ENCODE measurements at places on chromosomes 3 and 15.
A peak's percentile ranks its signal among the peaks of the same experiment; 100 is the strongest.

- DNase-seq = no peak
Measured at GRCh38 chr15:100189849-100190248, 151.9 kb downstream of the ADAMTS17 start.

- DNase-seq = peak; percentile 5
Measured at GRCh38 chr3:100603469-100603868, 5.9 kb upstream of the ADGRG7 start.

- DNase-seq = peak; percentile 72
Measured at GRCh38 chr3:73622091-73622805, 2.5 kb downstream of the PDZRN3 start.

DNA sequence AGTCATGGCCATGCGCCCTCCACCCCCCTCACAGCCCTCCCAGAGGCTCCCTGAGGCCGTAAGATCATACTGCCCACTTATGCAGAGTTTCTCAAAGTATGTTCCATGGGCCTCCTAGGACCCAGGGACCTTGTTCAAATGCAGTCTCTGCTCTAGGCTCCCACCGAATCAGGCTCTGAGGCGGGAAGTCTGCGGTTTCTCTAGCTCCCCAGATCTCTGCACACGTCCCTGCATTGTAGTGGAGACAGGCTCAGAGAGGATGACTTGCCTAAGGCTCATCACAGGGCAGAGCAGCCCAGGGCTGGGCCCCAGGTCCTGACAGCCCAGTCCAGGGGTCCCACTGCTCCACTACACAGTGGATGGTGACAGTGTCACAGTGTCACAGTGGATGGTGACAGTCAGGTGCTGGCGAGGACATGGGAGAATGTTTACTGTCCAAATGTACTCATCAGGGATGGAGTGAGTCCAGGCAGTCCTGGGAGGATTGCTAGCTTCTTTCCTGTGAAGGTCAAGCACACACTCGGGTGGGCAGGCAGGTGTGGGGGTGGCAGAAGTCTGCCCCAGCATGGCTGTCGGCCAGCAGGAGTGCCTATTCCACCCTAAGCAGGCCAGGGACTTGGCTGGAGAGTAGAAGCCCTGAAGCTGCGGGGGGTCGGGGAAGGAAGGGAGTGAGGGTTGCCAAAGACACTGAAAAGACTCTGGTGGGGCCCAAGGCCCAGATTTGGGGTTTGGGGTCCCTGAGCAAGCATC lies 12.4 kb downstream of the ANKRD63 start:
- DNase-seq = no peak

DNA sequence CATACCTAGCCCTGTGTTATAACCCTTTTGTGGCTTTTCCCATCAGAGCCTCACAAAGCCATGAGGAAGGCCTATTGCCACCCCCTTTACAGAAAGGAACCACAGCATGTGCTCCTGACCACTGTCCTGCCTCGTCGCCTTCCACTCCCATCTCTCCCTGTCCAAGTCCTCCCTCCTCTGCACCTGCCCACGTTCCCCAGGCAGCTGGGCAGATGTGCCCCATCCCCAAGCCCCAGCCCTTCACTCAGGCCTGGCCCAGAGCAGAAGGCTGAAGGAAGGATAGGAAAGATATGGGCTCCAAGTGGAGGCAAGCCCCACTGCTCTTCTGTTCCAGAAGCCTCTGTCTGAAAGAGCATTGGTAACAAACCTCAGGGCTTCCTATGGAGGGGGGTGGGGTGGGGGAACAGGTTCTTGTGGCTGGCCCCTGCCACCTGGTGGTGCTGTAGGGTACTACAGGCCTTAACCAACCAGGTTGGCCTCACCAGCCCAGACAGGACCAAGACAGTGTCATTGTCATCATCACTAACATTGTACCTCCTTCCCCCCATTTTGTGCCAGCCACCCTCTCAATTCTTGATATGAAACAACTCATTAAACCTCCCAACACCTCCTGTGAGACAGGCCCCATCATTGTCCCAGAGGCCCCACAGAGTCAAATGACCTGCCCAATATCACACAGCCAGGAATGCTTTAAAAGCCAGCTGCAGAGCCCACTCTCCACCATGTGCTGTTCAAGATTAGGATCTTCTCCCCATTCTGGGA lies 10.0 kb downstream of the POC1A start:
- DNase-seq = peak; percentile 44

GRCh38 chr15:64480891-64481290 lies 20.5 kb downstream of the ZNF609 start:
- DNase-seq = no peak

DNA sequence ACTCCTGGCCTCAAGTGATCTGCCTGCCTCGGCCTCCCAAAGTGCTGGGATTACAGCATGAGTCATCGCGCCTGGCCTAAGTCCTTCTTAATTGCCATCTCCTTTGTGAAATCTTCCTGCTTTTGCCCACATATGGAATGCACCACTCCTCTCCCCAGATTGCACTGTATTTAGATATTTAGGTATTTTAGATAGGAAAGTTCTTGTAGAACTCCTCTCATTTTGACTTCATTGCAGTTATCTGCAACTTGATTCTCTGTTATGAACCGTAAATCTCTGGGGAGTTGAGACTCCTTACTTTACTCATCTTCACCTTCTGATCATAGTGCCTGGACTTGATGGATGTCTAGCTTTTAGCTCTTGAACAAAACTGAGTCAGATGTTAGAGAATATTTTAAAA lies 150.7 kb downstream of the AKAP13 start:
- no peak for DNase-seq

DNA sequence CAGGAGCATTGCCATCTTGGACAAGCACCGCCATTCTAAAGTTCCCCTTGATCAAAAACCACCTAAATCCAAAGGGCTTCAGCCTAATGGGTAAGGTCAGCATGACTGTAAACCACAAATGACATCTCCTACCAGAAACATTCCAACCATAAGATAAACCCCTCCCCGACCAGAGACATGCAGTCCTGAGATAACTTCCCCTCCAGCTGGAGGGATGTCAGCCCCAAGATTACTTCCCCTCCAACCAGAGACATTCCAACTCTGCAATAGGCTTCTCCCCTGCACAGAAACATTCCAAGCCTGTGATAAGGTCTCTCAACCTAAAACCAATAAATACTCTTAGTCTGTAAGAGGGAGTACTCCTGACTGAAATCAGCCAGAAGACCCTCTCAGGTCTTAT lies 62.7 kb upstream of the DNAJC19 start:
- DNase-seq = no peak

GRCh38 chr3:13748276-13748879 lies 131.5 kb downstream of the WNT7A start:
- DNase-seq = no peak

DNA sequence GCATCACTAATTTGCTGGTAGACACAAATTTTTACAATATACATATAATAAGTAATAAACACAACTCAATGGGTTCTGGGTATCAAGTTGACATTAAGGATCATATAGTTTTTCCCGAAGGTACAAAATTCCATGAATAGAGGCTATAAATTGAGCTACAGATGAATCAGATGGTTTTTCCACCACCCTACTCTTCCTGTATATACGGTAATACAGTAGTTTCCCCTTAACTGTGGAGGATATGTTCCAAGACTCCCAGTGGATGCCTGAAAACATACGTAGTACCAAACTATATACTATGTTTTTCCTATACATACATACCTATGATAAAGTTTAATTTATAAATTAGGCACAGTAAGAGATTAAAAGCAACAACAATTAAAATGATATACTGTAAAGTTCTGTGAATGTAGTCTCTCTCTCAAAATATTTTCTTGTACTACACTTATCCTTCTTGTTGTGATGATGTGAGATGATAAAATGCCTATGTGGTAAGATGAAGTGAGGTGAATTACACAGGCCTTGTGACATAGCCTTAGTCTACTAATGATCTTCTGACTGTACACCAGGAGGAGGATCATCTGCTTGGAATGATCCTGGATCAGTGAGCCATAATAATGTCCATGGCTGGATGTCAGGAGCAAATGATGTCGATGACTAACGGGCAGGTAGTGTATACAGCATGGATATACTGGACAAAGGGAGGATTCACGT lies 116.7 kb downstream of the NR1I2 start:
- no peak for DNase-seq

- DNase-seq = no peak
Measured at GRCh38 chr3:61734749-61735686, 173.6 kb downstream of the PTPRG start.

DNA sequence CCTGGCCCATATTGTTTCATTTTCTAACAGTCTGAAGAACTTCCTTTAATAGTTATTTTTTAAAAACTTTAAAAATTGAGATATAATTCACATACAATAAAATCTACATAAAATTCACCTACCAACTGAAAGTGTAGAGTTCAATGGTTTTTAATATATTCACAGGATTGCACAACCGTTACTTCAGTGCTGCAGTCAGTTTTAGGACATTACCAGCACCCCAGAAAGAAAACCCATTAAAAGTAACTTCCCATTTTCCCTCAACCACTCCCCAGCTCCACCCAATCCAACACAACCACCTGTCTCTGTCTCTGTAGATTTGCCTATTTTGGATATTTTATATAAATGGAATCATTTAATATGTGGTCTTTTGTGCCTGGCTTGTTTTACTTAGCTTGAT lies 29.6 kb downstream of the MGA start:
- DNase-seq = no peak

DNA sequence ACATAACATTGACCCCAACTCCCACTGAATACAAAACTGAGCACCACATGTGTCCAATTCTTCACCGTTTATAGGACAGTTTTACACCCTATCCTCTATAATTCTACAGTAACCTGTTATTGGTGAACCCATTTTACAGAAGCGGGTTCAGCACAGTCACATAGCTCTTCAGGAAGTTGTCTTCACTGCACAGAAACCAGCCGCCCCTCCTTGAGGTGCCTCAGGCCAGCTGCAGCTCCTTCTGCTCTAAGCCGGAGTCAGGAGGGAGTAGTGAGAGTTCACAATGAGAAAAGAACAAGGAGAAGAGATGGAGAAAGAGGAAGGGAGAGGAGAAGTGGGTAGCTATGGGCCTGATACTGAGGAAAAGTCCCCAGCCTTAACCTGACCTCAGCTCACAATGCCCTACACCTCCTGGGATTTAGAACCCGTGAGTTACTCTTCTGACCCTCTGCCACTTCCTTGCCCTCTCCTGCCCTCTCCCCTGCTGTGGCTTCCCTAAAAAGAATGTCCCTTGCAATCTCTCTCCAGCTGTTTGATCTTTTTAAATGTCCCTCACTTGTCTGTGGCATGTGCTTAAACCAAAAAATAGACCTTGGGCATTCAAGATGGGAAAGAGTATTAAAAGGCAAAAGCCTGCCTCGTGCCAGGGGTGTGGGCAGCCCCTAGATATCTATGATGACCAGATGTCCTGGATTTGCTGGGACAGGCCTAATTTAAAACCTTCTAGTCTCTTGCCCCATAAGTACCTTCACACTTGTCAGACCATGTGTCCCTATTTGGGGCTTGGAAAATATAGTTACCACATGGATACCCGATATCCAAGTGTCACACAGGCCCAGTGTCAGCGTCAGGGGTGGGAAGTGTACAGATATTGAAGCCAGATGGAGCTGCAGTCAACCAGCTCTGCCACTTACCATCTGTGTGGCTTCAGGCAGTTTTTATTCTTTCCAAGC lies 71.3 kb upstream of the HES1 start:
- DNase-seq = no peak

GRCh38 chr3:56917361-56918110 lies 115.8 kb upstream of the ARHGEF3 start:
- no peak for DNase-seq

GRCh38 chr15:57472861-57473260 lies 96.6 kb downstream of the CGNL1 start:
- DNase-seq = no peak

- DNase-seq = no peak
Measured at GRCh38 chr3:154642145-154642544, 212.2 kb upstream of the GPR149 start.

DNA sequence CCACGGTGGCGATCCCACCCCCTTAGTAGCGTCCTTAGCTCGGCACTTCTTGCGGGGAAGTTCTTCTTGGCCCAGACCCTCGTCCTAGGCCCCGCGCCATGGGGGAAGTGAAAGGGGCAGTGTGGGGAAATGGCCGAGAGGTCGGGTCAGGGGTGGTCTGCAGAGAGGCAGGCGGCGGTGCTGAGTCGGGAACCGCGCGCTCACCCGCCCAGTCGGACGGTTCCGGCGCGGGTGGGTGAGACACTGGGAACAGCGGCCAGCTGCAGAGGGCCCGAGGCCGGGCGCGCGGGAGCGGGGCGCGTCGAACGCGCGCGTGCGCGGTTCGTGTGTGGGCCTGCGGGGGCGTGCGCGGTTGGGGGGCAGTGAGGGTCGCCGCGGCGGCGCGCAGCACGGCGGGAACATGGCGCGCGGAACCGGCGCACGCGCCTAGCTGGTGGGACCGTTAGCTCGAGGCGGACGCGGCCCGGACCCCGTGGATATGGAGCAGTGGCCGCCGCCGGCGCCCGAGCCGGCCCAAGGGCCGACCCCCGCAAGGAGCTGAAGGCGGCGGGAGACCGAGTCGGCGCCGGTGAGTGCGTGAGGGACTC lies 246.9 kb downstream of the GOLGA6L6 start:
- DNase-seq = no peak

DNA sequence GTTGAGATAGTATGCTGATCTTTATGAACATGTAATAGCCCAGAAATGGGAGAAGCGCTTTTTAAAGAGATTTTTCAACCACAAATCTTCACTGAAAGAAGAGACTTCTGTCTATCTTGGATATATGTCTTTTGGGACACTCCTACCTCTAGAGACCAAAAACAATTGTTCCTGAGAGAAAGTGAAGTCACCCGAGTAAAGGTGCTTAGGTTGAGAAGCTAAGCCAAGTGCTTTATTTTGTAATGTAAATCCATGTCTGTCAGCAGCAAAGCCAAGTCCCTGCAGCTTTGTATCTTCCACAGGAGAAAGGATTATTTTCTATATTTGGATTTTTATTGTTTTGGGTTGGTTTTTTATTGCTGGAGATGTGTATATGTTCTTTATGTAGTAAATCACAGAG lies 32.1 kb upstream of the B3GALNT1 start:
- DNase-seq = no peak

DNA sequence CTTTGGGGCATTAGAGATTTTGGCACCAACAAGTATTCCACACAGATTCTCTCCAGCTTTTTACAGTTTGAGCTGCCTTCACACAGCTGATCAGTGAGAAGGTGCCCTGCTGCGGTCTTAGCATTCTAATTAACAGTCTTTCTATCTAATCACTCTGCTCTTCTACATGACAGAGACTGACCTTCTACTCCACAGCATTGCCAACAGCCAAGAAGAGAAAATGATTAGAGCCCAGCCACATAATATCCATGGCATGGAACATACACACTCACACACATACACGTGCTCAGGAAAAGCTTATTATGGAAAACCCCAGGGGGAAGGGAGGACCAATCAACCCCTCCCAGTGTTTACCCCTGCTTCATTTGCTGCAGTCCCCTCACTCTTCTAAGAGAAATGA lies 76.1 kb upstream of the PPP2R3A start:
- no peak for DNase-seq

DNA sequence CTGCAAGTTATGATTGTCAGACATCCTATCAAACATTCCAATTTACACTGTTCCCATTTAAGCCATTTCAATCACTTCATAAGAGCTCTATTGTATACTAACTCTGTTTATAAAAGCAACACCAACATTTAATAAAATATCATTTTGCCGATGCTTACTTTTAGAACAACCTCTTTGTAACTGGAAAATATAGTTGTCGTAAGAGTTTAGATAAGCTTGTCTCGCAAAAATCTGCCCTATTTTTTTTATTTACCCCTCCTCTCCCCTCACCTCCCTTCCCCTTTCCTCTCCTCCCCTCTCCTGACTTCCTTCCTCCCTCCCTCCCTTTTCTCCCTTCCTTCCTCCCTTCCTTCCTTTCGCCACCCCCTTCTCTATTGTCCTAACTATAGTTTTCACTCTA lies 105.7 kb upstream of the PEX5L start:
- DNase-seq = no peak

GRCh38 chr3:34013818-34014570 lies 215.6 kb downstream of the PDCD6IP start:
- no peak for DNase-seq

- no peak for DNase-seq
Measured at GRCh38 chr3:30204126-30204525, 402.3 kb upstream of the TGFBR2 start.

Data from SK-N-DZ (cell line).